ENCODE measurements at places on chromosomes 7 and 10. TPM values are rescaled to one million over a fixed set of nuclear protein-coding genes. Genes with fewer than 3 reads are reported as not detected.

PI4K2A gene
- total RNA-seq: 41.3 TPM

MRLN gene
- total RNA-seq: not detected

PLAU gene
- total RNA-seq: 0.12 TPM

TMEM176A gene
- total RNA-seq: not detected

CHST15 gene
- 11.9 TPM for total RNA-seq

CD36 gene
- total RNA-seq: 5.5 TPM

ZNF511 gene
- total RNA-seq: 32.4 TPM

GRCh38 chr10:122374859-122375678 is 561 bp downstream of the PLEKHA1 start:
- DNase-seq: peak; percentile 83

- no peak for DNase-seq
Observed at GRCh38 chr10:71334221-71334791, 15.2 kb downstream of the SLC29A3 start.

DNA sequence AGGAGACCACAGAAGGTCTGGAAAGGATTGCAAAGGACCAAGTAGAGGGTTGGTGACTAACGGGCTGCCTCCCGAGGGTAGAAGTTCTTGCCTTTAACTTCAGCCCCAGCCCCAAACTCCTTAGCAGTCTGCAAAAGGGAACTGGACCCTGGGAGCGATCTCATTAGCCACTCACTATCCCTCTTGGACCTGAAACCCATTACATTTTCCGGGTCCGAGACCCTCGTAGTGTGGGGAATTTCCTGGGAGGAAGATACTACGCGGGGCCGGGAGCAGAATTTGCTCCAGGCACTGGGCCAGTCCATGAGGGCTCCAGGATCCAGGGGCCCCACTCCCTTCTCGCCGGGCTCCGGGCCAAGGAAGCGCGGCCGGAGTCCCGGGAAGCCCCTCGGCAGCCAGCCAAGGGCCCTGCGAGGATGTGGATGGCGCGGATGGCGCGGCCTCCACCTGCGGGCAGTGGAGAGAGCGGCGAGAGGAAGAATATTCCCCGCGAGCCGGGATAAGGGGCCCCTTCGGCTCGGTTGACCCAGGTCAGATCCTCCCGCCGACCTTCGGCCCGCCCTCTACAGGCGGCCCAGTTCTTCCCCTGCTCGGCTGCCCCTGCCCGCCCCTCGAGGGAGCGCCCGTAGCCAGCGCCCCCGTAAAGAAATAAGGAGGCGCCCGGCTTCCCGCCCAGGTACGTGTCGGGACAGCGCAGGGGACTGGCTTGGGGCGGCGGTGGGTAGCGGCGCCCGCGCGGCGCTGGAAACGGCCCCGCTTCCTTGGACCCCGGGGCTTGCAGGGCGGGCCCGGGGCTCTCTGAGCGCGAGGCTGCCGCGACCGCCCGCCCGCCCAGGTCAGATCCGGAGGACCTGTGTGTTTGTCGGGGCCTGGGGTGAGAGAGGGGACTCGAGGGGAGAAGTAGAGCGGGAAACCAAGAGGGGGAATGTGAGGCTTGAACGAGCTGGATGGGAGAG is at the start of gene MYO3A:
MYO3A (plus strand) TSS at position 577 of the 956 bp plus-strand sequence. CDS start 17,882 bp downstream, outside the sequence.
- no peak for DNase-seq

DNA sequence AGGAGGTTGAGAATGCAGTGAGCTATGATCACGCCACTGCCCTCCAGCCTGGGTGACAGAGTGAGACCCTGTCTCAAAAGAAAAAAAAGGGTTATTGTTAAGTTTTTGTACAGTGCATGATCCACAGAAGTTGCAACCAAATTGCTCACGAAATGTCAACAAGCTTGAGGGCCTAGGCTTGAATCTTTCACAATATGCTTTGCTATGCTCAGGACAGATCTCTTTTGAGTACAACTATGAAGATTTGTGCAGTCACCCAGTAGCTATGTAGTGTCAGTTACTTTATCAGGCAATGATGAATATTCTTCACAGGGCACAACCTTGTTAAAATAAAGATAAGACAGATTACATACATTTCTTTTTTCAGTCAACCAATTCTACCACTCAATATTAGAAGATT is 109.2 kb downstream of the PRTFDC1 start:
- DNase-seq: no peak

GRCh38 chr10:49632406-49633317 is 18.8 kb downstream of the CHAT start:
- DNase-seq: no peak

GRCh38 chr7:156386097-156386496 is 254.5 kb upstream of the RNF32 start:
- DNase-seq: no peak
